ENCODE measurements at places on chromosomes 7 and 10.

DNA sequence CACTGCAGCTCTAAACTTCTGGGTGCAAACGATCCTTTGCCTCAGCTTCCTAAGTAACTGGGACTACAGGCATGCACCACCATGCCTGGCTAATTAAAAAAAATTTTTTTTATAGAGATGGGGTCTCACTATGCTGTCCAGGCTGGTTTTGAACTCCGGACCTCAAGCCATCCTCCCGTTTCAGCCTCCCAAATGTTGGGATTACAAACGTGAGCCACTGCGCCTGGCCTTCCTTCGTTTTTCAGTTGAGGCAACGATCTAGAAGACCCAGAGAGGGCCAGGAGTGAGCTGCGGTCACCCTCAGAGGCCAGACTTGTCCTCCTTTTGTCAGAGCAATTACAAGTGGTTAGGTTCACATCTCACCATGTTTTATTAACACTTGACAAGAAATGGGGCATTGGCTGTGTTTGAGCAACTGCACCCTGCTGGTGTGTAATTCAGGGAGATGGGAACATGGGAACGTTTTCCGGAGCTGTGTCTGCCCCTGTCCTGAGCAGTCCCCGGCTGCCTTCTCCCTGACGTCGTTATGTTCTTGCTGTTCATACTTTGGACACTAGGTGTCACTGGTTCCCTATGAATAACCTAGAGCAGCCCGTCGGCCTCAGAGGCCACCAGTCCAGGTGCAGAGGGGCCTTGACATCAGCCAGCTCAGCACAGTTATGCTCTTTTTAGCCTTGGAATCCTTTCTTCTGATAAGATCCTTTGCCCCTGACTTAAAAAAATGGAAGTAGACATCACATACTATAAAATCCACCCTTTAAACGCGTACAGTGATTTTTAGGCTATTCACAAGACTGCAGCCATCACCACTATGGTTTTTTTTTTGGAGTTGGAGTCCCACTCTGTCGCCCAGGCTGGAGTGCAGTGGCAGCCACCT, 375.0 kb downstream of the TYW1 start:
- no peak for DNase-seq

DNA sequence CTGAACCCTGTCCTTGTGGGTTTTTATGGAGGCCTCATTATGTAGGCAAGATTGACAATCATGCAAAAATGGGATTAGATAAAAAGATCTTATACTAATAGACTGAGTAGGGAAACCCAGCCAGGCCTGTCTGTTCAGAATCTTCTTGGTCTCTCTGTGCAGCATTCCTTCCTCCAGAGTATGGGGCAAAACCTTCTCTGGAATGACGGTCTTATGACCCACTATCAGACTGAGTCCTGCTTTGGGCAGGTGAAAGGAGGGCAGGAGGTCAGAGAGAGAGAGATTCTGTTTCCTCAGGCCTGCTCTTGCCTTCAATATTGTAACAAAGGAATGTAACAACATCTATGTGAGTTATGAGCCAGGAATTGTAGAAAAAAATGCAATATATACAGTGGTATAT, 182.6 kb downstream of the DNAJC1 start:
- no peak for DNase-seq

- DNase-seq, result no peak
Measured at GRCh38 chr10:29878492-29878891, 180.9 kb downstream of the JCAD start.

DNA sequence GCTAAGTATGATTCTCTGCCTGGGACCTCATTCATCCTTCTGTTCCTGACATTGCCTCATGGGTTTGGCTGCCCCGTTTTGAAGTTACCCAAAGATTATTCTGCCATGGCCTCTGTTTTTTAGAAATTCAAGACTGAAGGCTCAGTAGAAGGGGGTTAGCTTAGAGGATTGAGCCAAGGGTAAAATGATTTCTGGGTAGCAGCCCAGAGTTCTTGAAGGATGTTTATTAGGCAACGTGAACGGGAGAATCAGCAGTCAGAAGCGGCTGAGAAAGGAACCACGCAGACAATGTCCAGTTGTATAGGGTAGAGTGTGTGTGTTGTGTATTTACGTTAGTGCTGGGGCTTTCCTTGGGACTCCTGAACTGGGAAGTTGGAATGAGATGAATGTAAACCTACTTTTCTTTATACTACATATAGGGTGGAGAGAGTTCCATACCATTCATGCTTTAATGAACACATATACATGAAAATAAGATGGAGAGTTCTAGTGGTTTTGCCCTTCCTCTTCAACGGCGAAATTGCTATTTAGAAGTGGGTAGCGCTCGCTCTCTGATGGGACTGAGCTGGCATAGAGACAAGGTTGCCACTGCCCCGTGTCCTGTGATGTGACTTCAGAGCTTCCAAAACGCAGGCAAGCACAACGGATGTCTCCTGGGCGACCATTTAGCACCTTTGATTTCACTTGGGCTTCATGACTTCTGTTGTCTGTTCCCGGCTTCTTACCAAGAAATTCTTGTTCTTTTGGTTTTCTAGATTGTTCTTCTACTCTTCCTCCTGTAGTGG, 35.0 kb upstream of the IL15RA start:
- no peak for DNase-seq

GRCh38 chr7:151552352-151553028, 32.8 kb upstream of the RHEB start:
- DNase-seq, result no peak

- DNase-seq, result no peak
Measured at GRCh38 chr10:46520941-46521340, 35.5 kb downstream of the GPRIN2 start.

- no peak for DNase-seq
Measured at GRCh38 chr7:75878769-75879611, at the start of gene RHBDD2. TSS of gene RHBDD2 (plus strand) at chr7:75879034. CDS start at chr7:75879083, 49 bp downstream.

- DNase-seq, result no peak
Measured at GRCh38 chr7:87345962-87346371, 503 bp downstream of the CROT start.

DNA sequence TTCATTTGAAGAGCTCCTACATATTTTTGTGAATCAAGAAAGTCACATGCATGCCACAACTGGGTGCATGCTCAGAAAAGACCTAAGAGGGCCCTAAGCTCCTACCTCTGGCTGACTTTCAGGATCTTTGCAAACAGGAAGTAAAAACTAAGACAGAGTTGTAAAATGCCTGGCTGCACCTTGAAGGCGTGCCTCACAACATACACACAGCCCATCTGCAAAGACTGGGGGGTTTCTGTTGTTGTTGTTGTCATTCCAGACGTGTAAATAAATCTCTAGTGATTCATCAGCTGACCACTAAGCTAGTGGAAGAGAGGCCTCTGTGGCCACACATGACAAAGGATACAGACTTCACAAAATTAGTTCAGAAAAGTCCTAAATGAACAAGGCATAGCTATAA, 31.8 kb downstream of the SMURF1 start:
- no peak for DNase-seq

- no peak for DNase-seq
Measured at GRCh38 chr10:116973946-116974455, 31.0 kb downstream of the SHTN1 start.

DNA sequence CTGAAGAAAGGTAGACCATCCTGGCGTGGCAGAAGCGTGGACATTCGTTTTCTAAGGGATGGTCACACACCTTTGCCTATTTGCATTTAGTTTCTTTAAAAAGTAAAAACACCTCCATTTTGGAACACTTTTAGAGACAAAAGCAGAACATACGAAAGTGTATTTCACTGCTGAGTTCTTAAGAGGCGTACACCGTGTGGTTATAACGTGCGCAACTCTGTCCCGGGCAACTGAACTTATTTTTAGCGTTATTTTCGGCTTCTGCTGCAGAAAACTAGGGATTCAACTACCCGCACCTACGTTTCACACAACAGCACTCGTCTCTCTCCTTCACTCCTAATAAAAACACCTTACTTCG, 557 bp upstream of the LSM8 start:
- no peak for DNase-seq

DNA sequence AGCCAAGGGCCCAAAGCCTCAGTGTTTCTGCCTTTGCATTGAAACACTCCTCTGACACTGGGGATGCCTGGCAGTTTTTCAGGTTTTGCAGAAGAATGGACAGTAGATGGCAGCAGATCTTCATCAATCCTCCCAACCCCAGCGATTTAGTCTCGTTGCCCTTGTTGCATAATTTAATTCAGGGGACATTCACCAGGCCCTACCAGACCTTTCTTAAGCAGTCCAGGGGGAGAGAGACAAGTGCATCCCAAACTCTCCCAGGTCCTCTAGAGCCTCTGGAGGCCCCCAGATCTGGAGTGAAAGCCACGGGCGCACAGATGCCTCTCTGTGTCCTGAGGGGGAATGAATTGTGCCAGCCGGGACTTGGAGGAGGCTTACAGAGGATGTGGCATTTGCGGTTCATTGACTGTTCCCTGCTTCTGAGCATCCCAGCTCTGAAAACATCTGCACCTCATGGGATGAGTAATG, 29.6 kb downstream of the MINDY4 start:
- DNase-seq, result no peak

GRCh38 chr10:79347894-79348639, 798 bp downstream of the PPIF start:
- DNase-seq, result no peak

- DNase-seq, result no peak
Measured at GRCh38 chr10:15879058-15879457, 18.8 kb upstream of the MINDY3 start.

GRCh38 chr7:50379082-50379481, 71.1 kb downstream of the FIGNL1 start:
- no peak for DNase-seq

- no peak for DNase-seq
Measured at GRCh38 chr7:46568420-46569132, 647.5 kb upstream of the IGFBP3 start.

- no peak for DNase-seq
Measured at GRCh38 chr10:45379891-45380540, 6.0 kb downstream of the ALOX5 start.

DNA sequence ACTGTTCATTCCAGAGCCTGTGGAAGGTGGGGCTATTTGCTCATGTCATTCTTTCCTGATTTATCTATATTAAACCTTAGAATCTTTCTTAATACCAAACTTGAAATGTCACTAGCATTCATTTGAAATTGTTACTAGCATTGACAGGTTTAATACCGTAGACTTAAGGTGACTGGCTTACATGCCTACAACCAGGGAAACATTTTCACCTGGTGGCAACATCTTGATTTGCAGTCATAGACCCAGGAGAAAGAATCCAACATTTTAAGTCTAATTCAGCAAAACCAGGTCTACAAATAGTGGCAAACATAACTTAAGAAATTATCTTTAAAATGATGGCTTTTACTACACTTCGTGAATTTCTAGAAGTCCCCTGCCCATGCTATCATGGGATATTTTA, 353.7 kb downstream of the HTR7 start:
- DNase-seq, result no peak

DNA sequence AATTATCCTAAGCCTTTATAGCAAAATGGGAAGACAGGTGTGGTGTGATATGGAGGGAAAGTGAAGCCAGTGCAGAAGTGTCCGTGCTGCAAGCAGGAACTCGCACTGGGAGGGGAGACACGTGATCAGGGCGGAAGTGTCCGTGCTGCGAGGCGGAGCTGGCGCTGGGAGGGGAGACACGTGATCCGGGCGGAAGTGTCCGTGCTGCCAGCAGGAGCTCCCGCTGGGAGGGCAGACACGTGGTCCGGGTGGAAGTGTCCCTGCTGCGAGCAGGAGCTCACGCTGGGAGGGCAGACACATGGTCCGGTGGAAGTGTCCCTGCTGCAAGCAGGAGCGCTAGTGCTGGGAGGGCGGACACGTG, 40.5 kb upstream of the PRKAR1B start:
- no peak for DNase-seq

DNA sequence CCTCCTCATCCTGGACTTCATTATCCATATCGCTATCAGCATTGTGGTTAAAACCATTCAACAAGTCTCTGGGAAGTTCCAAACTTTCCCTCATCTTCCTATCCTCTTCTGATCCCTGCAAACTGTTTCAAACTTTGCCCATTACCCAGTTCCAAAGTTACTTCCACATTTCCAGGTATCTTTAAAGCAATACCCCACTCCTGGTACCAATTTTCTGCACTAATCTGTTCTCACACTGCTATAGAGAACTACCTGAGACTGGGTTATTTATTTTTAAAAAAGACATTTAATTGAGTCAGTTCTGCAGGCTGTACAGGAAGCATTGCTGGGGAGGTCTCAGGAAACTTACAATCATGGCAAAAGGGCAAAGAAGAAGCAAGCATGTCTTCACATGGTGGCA, 147.3 kb downstream of the ARL4A start:
- DNase-seq, result no peak

- DNase-seq, result no peak
Measured at GRCh38 chr7:55478700-55479099, 93.6 kb downstream of the VOPP1 start.

DNA sequence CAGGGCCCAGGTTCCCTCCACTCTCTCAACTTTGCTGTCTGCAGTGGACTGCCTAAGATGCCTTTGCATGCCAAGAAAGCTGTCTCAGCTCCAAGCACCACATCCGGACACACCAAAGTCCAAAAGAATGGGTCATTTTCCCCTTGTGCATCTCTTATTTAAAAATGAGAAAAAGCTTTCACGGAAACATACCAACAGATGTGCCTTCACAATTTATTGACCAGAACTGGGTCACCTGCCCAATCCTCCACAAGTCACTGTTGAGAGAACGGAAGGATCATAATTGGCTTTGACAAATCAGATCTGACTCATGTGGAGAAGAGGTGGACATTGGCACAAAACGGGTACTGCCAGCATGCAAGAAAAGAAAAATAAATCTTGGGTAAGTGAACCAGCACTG, 258.3 kb downstream of the SNX13 start:
- no peak for DNase-seq

DNA sequence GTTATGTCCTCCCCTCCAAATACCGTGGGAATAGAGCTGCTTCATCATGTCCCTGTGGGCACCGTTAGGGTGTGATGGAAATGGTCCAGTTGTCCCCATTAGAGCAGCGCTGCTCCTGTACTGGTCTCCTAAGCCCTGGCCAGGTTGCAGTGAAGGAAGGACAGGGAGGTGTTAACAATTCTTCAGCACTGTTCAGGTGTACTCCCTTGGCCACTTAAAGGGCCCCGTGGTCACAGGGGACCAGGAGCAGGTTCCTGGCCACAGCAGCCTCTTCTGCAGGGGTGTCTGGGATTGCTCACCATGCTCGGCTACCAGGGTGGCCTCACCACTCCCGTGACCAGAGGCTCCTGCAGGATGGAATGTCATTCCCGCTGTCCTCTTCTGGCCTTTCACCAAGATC, 65.8 kb downstream of the MINDY4 start:
- no peak for DNase-seq
